ENCODE measurements at places on chromosomes 4 and X. TPM values are rescaled to one million over a fixed set of nuclear protein-coding genes. Genes with fewer than 3 reads are reported as not detected.

Gene CT45A2
- total RNA-seq = not detected

DNA sequence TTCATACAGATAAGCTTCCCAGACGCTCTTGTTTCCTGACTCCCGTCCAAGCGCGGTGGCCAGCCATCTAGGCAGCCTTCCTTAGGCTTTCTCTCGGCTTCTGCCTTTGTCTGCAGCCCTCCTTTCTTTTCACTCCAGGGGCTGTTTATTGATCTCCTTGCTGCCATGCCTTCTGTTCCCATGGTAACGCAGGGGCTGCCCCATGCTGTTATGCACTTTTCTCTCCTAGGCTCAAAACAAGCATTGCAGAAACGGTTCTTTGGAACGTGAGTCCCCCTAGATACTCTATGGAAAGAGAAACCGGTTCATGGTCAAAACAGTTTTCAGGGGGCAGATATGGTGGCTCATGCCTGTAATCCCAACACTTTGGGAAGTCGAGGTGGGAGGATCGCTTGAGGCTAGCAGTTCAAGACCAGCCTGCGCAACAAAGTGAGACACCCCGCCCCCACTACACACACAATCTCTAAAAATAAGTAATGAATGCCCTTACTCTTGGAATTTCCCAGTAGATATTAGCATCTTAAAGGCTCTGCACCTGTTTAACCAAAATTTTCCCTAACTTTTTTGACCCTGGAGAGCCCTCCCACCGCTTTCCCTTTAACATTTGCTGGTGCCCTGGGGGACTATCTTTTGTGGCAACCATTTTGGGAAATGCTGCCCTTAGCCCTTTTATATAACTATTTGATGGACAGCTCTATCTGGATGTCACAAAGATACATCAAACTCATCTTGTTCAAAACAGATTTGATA, 53.9 kb upstream of the ZNF157 start:
- no peaks in the 10 kb centered on the region for H3K27me3 ChIP-seq
- no peaks in the 10 kb centered on the region for H3K36me3 ChIP-seq
- H3K27ac ChIP-seq = no peak overlapping the region
- DNase-seq = no peak

Gene TAF7L
- total RNA-seq = 0.27 TPM

DNA sequence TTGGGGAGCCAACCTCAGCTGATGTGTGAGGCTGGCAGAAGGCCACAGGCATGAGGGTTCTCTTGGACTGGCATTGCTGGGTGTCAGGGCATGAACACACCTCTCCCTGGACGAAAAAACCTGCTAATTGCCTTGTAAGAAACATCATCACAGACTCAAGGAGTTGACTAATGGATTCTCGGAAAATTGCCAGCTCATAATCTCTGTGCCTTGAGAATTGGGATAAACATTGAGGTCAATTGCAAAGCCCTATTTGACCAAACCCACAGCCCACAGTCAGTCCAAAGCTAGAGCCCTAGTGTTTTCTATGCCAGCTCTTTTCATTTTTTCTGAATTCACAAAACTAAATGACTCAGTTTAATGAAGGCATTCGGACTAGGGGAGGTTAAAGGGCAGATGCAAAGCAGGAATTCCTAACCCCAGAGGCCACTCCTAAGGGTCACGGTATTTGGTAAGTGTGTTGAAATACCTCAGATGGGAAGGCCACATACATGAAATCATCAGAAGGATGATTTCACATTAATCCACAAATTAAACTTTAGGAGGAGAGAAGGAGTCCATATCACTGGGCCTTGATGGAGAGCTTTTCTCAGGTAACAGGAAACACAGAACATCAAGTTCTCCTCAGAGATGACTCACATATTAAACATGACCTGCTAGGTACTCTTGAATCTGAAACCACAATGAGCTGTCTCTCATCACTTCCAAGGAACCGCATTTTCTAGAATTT, 39.0 kb upstream of the RASL11B start:
- no peaks in the 10 kb centered on the region for H3K27me3 ChIP-seq
- H3K27ac ChIP-seq = no peak overlapping the region
- no peaks in the 10 kb centered on the region for H3K36me3 ChIP-seq
- peaks cover 12% of the 10 kb centered on the region for H3K4me1 ChIP-seq
- peak; percentile 79 for DNase-seq

DNA sequence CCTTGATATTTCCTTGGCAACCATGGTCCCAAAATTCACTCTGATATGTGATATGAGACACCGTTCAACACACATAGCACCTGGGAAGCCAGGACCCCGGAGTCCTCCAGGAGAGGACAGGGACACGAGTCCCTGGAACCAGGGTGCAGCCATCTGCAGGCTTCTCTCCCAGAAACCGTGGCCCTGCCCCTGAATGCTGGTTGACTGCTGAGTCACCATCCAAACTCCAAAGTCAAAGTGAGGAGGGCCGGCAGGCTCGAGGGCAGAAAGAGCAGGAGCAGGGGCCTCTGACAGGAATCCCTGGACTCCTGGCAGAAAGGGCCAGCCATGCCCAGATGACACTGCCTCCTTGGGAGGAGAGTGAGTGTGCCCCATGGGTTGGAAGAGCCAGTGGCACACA, 6.9 kb upstream of the PNMA6A start:
- H3K4me1 ChIP-seq = no peaks in the 10 kb centered on the region
- no peak overlapping the region for H3K27ac ChIP-seq
- DNase-seq = no peak
- no peak overlapping the region for H3K4me3 ChIP-seq
- no peaks in the 10 kb centered on the region for H3K36me3 ChIP-seq
- no peaks in the 10 kb centered on the region for H3K27me3 ChIP-seq

DNA sequence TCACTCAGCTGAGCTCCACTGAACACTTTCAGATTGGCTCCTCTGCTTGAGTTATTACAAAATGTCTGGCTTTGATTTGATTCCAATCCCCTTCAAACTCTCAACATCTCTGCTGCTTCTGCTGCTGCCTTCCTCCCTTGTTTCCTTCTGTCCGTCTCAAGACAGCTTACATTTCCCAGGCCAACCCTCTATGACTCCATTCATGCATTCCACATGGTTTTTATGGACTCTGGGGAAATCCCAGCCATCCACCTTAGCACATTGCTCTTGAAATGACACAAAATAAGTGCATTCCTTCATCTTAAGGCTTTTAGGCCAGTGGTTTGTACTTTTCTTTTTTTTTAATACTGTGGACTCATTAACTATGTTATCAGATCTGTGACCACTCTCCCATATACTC, 68.5 kb upstream of the TMEM164 start:
- no peak overlapping the region for H3K27ac ChIP-seq
- no peaks in the 10 kb centered on the region for H3K36me3 ChIP-seq
- peak; percentile 57 for DNase-seq
- no peaks in the 10 kb centered on the region for H3K27me3 ChIP-seq
- no peak overlapping the region for H3K4me3 ChIP-seq

- no peak overlapping the region for H3K4me3 ChIP-seq
- no peak for DNase-seq
- no peaks in the 10 kb centered on the region for H3K36me3 ChIP-seq
- H3K27me3 ChIP-seq = no peaks in the 10 kb centered on the region
- no peaks in the 10 kb centered on the region for H3K4me1 ChIP-seq
Measured at GRCh38 chr4:103915224-103915869, 195.6 kb upstream of the TACR3 start.
